ENCODE measurements at places on chromosomes 6 and 20. TPM values are rescaled to one million over a fixed set of nuclear protein-coding genes. Genes with fewer than 3 reads are reported as not detected.

DNA sequence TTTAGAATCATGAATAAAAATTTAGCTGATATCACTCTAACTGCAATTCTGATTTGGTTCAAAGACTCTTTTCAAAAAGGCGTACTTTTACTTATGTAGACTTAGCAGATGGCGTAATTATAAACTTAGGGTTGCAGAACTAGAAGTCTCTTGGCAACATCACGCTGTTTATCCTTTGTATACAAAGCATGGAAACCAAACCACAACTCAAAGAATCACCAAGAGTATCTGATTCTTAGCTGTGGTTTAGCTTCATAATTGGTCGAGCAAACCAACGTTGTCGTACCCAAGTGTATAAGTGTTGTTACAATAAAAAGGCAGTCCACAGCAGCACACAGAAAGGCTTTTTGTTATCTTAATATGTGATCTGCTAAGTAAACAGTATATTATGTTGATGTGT, 18.2 kb downstream of the STMND1 start:
- peak; percentile 89 for DNase-seq

DNA sequence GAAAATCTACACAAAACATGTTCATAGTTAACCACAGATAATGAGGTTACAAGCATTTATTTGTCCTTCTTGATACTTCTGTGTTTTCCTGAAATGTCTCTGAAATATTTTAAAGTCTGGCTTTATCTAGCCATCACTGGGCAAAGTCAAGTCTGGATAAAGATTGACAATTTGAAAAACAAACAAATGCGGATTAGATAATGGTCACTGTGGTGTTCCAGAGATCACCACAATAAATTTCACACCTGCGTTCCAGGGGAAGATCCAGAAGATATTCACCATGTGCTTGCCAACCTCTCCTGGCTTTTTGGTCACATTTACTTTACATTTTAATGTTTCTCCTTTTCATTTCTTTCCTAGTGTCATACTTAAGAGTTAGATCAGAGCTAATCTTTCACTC, 109.7 kb upstream of the CCDC28A start:
- no peak for DNase-seq

GRCh38 chr6:13917141-13917540, 7.6 kb upstream of the RNF182 start:
- DNase-seq: no peak

DNA sequence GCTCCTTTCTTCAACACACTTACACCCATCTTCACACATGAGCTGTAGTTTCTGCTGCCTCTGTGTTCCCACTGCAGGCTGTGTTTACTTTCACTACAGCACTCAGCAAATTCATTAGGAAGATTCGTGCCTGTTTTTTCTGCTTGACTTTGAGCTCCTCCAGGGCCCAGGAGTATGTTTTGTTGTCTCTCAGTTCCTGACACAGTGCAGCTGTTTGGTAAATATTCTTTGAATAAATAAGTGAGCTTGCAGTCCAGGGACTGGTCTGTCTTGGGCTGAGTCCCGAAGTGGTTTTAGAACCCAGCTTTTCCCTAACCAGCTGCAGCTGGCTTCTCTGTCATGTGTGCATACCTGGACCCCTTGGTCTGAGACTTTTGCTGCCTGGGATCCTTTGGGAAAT, 46.6 kb upstream of the CCN6 start:
- no peak for DNase-seq

DNA sequence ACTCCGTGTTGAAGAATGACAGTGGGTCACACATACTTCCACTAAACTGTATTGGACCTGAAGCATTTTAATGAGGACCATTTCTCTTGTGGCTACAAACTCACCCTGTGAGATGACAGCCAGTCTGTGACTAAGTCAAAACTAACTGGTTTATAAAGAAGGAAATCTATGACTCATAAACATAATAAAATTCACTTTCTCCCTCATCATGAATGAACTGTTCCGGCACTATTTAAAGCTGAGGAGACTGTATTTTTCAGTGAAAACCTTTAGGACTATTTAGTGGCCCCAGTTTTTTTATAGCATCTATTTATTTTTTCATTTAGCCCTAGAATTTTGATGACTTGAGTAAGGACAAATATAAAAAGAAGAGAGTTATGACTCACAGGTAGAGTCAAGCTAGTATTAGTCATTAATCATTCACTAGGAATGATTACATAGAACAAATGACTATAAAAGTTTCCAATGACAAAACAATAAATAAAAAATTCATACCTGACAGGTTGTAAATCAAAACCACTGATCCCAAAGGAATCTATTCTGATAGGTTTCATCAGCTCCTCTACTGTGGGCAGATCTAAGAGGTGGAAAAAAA, 34.2 kb downstream of the CEP162 start:
- peak; percentile 83 for DNase-seq

DNA sequence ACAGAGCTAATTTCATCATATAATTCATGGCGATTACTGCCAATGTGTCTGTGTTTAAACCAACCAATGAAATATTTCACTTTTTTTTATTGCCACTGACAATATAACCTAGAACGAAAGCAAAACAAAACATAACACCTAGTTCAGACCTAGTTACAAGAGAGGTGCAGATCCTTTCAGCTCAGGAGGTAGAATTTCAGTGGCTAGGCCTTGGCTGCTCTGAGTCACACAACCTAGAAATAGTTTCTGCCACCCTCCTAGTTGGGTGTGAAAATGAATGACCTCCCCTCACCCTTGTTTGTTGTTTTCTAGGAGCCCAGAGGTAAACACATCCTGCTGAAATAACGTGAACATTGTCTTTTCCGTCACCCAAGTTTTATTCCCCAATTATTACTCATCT, 356.3 kb downstream of the HTR1B start:
- DNase-seq: no peak

- DNase-seq: no peak
Observed at GRCh38 chr6:63353286-63353630, 33.5 kb upstream of the LGSN start.

GRCh38 chr6:126614642-126615504, 275.0 kb downstream of the CENPW start:
- no peak for DNase-seq

- DNase-seq: no peak
Observed at GRCh38 chr6:11738661-11739375, 39.8 kb downstream of the ADTRP start.

- peak; percentile 55 for DNase-seq
Observed at GRCh38 chr6:44219053-44219814, 2.5 kb downstream of the MYMX start.

- no peak for DNase-seq
Observed at GRCh38 chr6:3618642-3619041, 132.9 kb downstream of the PXDC1 start.

- DNase-seq: no peak
Observed at GRCh38 chr6:40753048-40753447, 165.9 kb upstream of the LRFN2 start.

- no peak for DNase-seq
Observed at GRCh38 chr6:98514073-98514720, 320.2 kb upstream of the POU3F2 start.

DNA sequence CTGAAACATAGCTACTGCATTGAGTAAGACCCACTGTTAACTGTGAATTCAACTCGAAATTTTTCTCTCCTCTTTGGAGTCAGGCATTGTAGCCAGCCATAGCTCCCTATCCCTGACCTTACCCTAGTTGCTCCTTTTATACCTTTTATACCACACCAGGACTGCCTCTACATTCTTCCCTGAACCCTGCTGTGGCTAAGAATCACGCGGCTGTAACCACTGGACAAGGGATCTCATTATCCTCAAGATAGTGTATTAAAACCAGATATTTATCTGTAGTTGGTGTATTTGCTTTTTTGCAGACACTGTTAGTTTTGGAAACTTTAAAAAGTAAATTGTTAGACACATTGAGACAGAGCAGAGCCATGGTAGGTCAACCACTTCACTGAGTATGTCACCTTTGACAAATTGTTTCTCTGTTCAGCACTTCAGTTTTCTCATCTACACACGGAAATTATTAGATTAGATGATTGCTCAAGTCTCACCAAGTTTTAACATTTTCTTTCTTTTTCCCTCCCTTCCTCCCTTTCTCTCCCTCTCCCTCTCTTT, 171.9 kb upstream of the PRND start:
- no peak for DNase-seq

GRCh38 chr6:48100588-48100895, 10.5 kb downstream of the PTCHD4 start:
- no peak for DNase-seq

DNA sequence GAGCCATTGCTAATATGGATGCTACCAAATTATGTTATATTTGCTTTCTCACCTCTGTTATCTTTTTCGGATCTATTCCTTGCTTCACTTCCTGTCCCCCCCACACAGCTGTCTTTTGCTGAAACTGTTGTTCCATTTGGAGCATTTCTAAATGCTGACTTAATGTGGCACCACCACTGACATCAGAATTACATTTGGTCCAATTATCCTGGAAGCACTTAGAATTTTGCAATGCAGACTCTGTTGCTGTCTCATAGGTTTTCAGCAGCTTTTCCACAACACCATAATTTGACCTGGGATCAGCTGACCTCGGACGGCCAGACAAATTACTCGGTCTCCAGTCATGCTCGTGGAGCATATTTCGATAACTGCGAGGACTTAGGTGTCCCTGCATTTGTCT, 12.8 kb downstream of the KIAA0408 start:
- no peak for DNase-seq

DNA sequence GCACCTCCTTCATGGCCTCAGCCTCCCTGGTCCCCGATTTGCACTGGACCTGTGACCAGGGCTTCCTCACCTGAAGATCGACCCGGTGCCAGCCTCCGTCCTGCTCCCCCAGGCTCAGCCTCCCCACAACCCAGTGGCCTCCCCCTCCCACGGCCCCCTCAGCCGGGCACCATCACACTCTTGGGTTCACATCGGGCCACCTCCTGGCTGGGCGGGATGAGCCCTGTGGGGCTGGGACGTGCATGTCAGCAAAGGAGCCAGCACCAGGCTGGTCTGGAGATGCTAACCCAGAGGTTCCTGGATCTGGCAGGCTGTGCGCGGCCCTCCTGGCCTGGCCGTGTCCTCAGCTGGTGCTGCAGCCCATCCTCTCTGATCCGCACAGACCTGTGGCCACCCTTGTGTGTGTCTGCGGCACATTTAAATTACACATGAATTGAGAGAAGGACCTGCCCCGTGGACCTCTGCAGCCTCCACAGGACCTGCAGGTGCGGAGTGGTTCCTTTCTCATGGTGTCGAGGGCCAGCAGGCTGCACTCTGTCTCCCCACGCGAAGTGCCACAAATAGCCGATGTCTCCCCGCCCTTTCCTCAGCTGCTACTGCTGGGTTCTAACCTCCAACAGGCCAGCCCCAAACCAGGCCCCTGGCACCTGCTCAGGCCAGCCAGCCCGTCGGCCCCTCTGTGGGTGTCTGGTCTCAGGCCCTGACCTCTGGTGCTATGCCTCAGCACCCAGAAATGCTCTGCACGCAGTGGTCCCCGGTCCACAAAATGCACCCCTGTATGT, 237.5 kb downstream of the ERMARD start:
- DNase-seq: no peak

DNA sequence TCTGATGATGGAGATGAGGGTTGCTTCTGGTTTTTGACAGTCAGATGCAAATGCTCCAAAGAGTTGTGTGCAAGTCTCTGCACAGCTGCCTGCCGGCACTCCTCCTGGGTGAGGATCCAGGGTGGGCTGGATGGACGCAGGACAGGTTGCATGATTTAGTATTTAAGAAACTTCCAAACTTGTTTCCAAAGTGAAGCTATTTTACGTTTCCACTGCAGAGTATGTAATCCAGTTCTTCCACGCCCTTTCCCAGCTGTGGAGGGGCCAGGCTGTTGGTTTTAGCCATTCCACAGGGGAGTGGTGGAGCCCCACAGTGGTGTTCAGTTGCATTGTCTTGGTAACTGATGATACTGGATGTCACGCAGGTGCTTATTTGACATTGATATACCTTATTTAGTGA, 157.3 kb downstream of the THBS2 start:
- no peak for DNase-seq

- DNase-seq: peak; percentile 30
Observed at GRCh38 chr6:24719125-24719971, at the start of gene C6orf62. Gene C6orf62, minus strand, starts transcription at chr6:24719154. Its CDS starts 486 bp downstream, at chr6:24718668.

TMEM244 gene
- total RNA-seq: 0.28 TPM

LY6G6D gene
- not detected for total RNA-seq

SLC4A11 gene
- total RNA-seq: 0.28 TPM

HUS1B gene
- total RNA-seq: 0.56 TPM

BPIFB4 gene
- total RNA-seq: not detected

CD109 gene
- total RNA-seq: 5.0 TPM

C20orf173 gene
- total RNA-seq: not detected

TBXT gene
- not detected for total RNA-seq

PPP1R14C gene
- not detected for total RNA-seq

TOP1 gene
- total RNA-seq: 14.0 TPM

HEY2 gene
- total RNA-seq: not detected

FNDC11 gene
- 0.28 TPM for total RNA-seq
